Colonic mucosa (tissue), 4 donors: ENCODE measurements at places on chromosomes 11 and 22. TPM values are rescaled to one million over a fixed set of nuclear protein-coding genes. Genes with fewer than 3 reads are reported as not detected.

Gene C11orf97
- total RNA-seq = not detected

Gene HORMAD2
- not detected for total RNA-seq

Gene MS4A4A
- 12.1 TPM for total RNA-seq

GRCh38 chr11:101030692-101031091 is 98.9 kb downstream of the PGR start:
- H3K4me3 ChIP-seq = no peak overlapping the region
- H3K27me3 ChIP-seq = no peaks in the 10 kb centered on the region
- no peaks in the 10 kb centered on the region for H3K36me3 ChIP-seq

- no peaks in the 10 kb centered on the region for H3K36me3 ChIP-seq
- no peaks in the 10 kb centered on the region for H3K4me1 ChIP-seq
- no peaks in the 10 kb centered on the region for H3K27me3 ChIP-seq
- H3K27ac ChIP-seq = no peak overlapping the region
These were observed 35.9 kb upstream of the TREH start for GRCh38 chr11:118715245-118715831.

GRCh38 chr22:17074648-17075002 is 10.2 kb upstream of the IL17RA start:
- DNase-seq = no peak
- H3K4me3 ChIP-seq = no peak overlapping the region
- H3K36me3 ChIP-seq = no peaks in the 10 kb centered on the region
- no peaks in the 10 kb centered on the region for H3K27me3 ChIP-seq
- H3K27ac ChIP-seq = no peak overlapping the region

DNA sequence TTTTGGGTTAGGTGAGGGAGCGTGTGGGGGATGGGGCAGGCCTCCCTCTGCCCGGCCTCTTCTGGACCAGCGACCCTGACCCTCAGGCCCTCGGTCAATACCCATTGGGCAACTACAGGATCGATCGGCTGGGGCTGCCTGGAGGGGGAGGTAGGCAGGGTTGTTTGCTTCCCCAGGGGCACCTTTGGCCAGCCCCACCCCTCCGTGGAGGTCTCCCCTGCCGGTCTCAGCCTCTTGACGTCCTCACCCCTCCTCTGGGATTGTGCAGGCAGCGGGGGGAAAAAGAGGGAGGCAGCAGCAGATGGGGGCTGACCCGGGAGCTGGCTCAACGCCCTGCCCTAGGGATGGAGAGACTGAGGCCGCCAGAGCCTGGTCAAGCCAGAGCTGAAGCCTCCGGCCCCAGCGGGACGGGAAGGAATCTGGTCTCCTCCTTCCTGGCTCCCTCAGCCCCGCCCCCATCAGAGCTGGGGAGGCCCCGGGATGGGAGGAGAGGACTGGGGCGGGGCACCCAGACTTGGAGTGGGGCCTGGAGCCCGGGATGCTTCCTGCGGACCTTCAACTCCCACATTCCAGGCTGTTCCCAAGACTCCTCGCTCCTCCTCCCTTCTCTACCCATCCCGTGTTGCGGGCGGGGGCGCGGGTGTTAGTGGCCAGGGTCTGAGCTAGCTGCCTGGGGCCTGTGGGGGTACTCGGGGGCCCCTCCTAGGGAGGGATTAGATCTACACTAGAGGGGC is 14.4 kb upstream of the CDC42EP1 start:
- no peak overlapping the region for H3K4me3 ChIP-seq
- DNase-seq = peak; percentile 95
- H3K36me3 ChIP-seq = no peaks in the 10 kb centered on the region
- no peaks in the 10 kb centered on the region for H3K27me3 ChIP-seq

- H3K4me3 ChIP-seq = no peak overlapping the region
- DNase-seq = no peak
- H3K27ac ChIP-seq = no peak overlapping the region
- no peaks in the 10 kb centered on the region for H3K27me3 ChIP-seq
- H3K4me1 ChIP-seq = no peaks in the 10 kb centered on the region
These were observed 10.7 kb downstream of the PRG3 start for GRCh38 chr11:57370251-57370650.
